ENCODE measurements at places on chromosomes 1 and 21. TPM values are rescaled to one million over a fixed set of nuclear protein-coding genes. Genes with fewer than 3 reads are reported as not detected.

Gene LRRC8C
- total RNA-seq, result 1.4 TPM

Gene CYP4X1
- total RNA-seq, result not detected

DNA sequence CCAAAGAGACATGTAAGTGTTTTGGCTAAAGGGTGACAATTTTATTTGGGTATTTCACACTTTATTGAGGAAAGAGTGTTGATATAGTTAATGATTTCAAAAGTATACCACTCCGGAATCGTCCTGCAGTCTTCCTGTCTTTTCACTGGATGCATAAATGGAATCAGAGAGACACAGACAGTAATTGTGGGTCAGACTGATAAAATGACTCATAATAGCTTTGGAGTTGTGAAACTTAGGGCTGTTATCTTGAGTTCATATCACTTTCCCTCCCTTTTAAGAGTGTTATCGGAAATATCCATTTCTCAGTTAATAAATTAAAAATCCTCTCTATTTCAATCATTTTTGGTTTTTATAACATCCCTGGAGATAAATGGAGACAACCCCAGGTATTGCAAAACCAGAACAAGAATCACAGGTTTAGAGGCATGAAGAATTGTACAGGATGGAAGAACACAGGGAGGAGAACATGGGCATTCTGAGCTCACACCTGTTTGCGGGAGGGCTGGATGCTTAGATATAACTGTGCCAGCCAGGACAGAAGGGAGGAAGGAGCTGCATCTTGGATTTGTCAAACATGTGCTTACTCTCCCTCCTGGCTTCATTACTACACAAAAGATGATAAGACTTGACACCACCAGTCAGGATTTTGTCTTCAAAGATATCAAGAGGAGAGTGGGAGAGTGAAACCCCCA, 185.4 kb downstream of the LMO4 start:
- DNase-seq, result no peak

Gene ATP1A1
- total RNA-seq, result 116 TPM

GRCh38 chr21:41426676-41427404, 801 bp downstream of the MX1 start:
- DNase-seq, result no peak

- DNase-seq, result no peak
Measured at GRCh38 chr1:84889437-84889836, 3.6 kb downstream of the LPAR3 start.

- DNase-seq, result no peak
Measured at GRCh38 chr1:154398141-154398540, 7.0 kb upstream of the IL6R start.

DNA sequence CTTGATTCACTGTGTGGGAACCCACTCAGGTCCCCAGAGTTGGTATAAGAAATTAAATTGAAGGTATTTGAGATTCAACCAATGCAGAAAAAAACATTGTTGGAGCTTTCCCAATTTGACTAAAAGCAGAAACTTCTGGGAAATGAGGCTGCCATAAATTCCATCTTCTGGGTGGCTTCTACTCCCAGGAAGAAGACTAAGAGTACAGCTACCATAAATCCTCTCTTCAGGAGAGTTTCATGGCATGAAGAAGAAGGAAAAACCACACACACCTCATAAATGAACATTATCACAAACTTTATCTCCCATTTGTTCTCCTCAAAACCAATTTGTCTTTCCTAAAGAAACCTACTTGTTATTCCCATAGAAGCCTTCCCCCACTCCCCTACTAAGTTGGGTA, 283.9 kb downstream of the DPYD start:
- no peak for DNase-seq

Gene TLCD4
- total RNA-seq, result 11.6 TPM

- peak; percentile 6 for DNase-seq
Measured at GRCh38 chr1:117093870-117094621, 27.5 kb downstream of the TRIM45 start.

Gene MYOM3
- 30.5 TPM for total RNA-seq

DNA sequence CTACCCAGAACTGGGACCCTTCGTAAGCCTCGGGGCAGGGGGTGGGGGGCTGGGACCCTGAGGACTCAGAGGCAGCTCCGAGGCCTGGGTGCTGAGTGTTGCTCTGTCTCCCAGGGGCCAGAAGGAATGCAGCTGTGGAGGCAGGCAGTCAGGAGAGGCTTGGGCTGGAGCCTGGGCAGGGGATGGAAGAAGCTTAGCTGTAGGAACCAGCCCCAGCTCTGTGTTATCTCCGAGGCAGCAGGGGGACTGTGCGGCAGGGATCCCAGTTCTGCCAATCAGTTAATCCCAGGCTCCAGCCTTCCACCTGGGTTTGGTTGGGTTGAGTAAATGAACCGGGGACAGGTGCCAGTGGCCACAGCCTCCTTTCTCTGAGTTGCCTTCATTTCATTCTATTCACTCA, 8.2 kb upstream of the GRIK3 start:
- no peak for DNase-seq

Gene COL6A2
- 120 TPM for total RNA-seq

DNA sequence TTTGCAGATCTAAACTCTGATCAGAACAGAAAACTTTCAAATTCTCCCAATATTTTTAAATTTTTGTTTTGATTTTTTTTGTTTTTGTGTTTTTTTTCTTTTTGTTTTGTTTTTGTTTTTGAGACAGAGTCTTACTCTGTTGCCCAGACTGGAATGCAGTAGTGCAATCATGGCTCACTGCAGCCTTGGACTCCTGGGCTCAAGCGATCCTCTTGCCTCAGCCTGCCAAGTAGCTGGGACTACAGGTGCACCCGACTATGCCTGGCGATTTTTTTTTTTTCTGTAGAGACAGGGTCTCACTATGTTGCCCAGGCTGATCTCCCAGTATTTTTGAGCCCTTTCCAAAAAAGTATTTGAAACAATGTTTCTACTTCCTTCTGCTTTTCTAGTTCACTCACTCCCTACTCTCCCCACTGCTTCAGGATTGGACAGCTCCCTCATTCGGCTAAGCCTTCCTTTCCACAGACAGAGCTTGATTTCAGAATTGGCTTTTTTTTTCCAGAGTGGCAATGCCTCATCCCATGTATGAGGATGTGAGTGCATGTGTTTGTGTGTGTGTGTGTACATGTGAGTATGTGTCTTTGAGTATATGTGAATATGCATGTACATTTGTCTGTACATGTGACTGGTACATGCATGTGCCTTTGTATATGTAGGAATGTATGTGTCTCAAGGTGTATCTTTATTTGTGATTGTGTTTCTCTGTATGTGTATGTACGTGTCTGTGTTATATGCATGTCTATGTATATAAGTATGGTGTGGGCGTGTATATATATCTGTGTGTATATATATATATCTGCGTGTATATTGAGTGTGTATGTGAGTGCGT, 11.9 kb downstream of the LHX4 start:
- no peak for DNase-seq

DNA sequence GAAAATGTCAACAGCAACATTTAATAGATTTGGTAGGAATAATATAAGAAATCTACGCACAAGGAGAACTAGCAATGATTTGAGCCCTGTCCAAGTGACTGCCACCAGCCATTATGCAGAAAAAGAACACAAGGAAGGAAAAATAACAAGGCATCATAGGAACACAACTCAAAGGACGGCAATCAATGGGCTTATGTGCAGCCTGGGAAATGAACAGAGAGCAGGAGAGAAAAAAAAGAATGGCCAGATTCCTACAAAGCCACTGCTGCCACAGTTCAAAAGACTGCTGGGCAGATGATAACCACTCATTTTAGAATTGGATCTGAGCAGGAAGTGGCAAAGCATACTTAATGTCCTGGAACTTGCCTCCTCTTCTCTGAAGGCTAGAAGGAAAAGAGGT, 274.3 kb upstream of the CAMK1G start:
- DNase-seq, result no peak

Gene ECM1
- total RNA-seq, result 4.8 TPM

GRCh38 chr1:229004066-229004833, 266.7 kb upstream of the RAB4A start:
- DNase-seq, result no peak

- DNase-seq, result no peak
Measured at GRCh38 chr21:37446552-37446951, 80.0 kb downstream of the DYRK1A start.

DNA sequence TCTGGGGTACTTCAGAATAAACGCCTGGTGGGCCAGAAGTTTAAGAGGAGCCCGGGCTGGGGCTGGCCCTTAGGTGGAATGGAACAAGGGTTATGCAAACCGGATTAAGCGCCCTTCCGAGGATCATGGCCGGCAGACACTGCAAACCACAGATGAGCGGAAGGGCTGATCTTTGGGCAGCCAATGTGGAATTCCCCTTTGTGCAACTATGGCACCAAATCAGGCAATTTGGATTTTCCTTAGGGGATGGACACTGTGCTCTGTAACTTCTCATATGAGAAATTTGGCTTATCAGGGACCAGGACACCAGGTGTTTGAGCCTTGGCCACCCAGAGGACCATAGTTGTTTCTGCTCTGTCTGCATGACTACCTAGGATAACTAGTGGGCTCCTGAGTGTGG, 5.7 kb upstream of the IL10 start:
- DNase-seq, result no peak

- DNase-seq, result peak; percentile 36
Measured at GRCh38 chr21:28333578-28334075, 659.0 kb downstream of the LTN1 start.

DNA sequence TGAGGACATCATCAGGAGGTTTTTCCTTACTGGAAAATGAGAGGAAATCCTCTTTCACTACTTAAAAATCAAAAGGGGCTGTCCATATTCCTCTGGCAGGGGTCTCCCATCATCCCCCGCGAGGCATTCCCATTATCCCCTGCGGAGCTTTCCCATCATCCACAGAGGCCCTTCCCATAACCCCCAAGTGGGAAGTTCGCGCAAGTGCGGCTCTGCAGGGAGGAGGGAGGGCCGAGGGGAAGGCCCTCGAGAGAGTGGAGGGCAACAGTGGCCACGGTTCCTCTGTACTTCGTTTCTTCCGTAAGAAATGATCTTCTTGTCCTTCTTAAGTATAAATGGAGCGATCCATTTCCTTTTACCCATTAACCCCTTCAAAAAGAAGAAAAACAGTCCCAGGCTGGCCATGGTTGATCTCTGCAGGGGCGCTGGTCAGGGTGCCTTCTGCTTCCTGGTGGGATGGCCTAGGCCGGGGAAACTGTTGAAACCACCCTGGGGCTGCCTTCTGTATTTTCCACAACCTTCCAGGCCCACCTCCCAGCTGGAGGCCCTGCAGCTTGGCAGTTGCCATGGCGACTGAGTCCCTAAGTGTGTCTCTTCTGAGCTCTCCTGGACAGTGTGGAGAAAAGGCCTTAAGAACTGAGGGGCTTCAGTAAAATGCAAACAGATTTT, 3.6 kb upstream of the RSPH1 start:
- no peak for DNase-seq

DNA sequence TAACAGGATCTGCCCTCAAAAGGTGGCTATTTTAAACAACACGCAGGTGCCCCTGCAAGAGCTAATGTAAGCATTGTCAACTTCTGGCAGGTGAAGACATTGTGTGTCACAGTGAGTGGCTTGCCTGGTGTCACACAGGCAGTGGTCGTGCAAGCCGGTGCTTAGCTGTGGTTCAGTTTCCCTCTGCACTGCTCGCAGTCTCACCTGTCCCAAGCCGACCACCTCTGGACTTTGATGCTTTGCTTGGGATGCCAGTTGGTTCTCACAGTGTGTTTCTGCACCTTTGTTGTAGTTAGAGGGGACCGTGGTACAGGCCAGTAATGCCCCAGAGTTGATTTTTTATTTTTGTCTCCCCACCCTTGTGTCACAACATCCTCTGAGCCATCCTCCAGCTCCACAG, 85.2 kb downstream of the UCK2 start:
- no peak for DNase-seq

Gene VAV3
- total RNA-seq, result 21.4 TPM

Gene BEST4
- not detected for total RNA-seq

- peak; percentile 32 for DNase-seq
Measured at GRCh38 chr1:160085686-160086455, 4.5 kb downstream of the KCNJ9 start.

Gene PDZK1IP1
- 371 TPM for total RNA-seq

GRCh38 chr1:101291562-101292380, 55.0 kb downstream of the S1PR1 start:
- DNase-seq, result no peak

- no peak for DNase-seq
Measured at GRCh38 chr1:55195521-55196233, 19.5 kb downstream of the USP24 start.

- DNase-seq, result no peak
Measured at GRCh38 chr1:46438346-46438745, 44.2 kb downstream of the FAAH start.

Gene LRRC53
- total RNA-seq, result not detected

DNA sequence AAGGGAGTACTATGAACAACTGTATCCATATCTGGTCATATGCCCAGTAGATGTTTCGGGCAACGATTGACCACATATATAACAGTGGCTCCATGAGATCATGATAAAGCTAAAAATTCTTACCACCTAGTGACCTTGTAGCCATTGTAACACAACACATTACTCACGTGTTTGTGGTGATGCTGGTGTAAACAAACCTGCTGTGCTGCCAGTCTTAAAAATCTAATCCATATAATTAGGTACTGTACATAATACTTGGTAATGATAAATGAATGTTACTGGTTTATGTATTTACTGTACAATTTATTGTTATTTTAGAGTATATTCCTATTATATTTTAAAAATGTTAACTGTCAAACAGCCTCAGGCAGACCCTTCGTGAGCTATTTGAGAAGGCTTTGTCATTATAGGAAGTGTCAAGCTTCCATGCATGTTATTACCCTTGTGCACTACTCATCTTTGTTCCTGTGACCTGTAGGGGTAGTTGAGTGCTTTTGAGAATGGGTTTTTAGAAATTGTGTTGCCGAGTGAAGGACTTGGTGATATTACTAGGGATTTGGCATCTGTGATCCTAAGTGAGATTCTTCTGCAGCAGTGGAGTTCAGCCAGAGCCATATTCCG, 23.6 kb downstream of the DIP2A start:
- no peak for DNase-seq

Gene HMCN1
- 0.38 TPM for total RNA-seq

- DNase-seq, result no peak
Measured at GRCh38 chr1:94468708-94469107, 50.5 kb downstream of the ABCD3 start.

DNA sequence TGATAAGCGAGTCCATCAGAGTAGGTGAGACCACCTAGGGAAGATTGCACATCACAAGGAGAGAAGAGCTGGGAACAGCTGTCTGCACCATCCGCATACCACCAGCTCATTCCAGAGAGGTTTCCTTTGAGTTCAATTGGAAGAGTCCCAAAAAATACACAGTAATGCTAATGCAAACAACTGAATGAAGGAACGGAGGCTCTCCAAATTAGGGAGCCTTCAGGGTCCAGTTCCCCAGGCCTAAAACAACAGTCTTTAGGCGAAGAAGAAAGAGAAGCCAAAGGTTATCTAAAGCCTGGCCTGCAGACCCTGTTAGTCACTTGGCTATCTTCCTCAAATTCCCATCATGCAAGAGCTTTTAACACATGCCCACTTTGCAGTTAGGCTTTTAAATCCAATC, 246.4 kb downstream of the PBX1 start:
- no peak for DNase-seq

DNA sequence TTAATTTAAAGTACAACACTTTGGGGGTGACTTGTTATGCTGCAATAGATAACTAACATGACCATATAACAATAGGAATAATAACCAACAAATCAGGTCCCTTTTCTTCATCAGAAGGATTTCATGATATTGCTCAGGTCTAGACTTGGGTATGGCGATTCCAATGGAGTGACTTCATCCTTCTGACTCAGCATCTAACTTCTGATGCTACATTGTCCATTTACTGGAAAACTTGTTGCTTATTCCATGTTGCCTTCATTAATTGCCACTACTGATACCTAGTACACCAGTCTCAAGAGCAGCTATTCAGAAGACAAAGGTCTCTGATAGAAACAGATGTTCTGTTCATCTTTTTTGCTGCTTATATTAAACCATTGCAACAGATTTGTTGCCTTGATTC, 324.3 kb downstream of the TGFB2 start:
- DNase-seq, result no peak

Gene PCAT6
- not detected for total RNA-seq

Measured in Caki2 (cell line).